ENCODE measurements at places on chromosomes 2 and 18.

DNA sequence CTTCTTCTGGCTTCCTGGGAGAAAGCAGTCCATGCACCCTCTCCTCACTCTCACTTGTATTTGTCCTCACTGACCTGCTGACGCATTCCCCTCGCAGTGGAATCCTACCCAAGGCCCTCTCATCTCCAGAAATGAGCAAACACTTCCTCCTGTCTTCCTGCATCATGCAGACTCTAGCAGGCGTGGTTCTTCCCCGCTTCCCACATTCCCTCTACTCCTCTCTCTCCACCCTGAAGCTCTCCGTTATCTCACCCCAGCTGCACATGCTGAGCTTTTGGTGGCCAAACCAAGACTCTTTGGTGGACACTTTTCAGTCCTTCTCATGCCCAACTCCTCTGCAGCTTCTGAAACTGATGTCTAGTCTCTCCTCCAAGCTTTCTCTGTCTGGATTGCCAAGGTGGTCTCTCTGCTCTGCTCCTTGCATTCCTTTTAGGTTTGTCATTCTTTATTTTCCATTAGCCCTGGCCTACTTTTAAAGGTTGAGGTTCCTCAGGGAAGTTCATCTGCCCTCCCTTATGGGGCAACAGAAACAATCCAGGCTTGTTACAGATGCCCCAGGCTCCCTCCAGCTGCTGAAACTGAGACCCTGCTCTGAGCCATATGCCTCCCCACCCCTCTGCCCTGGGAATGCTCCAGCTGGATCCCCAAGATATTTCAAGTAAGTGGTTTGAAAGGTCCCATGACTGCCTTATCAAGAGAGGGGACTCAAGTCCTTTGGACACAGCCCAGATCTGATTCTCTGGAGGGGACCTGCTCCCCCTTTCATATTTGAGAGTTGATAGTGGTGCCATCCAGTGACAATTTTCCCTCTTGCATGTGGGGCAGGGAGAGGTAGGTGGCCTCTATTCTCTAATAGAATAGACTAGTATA lies 835 bp upstream of the IL18RAP start:
- DNase-seq = no peak

DNA sequence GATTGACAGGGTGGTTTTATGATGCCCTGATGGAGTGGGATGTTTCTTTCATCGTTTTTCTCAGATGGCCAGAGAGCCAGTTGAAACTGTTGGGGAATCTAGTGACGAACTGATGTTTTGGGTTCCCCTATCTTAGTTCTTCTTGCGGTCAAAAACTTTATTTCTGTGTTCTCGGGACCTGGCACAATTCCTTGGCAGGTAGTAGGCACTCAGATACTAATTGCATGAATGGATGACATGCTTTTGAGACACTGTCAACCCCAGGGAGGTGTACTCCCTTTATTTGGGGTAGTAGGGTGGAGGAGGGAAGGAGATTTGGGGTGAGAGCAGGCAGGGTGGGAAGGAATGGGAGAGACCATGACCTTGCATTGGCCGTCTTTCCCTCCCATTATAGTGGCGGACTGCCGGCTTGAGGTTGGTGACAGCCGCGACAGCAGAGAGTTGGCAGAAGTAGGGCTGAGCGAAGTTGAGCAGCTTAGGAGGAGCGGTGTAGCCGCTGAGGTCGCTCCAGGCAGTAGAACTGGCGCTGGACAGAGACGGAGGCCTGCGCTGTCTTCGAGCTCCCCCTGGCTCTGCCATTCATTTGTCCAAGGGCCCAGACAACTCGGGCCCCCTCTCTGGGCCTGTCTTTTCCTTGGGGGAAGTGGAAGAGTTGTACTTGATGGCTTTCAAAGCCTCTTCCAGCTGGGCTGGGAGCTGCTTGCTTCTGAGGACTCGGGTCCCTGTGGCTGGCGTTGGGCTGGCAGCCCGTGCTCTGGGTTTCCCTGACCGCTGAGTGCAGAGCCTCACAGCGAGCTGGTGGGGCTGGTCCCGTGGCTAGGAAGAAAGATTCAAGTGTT lies 2.6 kb downstream of the TET3 start:
- DNase-seq = no peak

- no peak for DNase-seq
These were observed 6.4 kb upstream of the TNS1 start for GRCh38 chr2:218009231-218009630.

GRCh38 chr18:27595113-27595838 lies 410.2 kb upstream of the CHST9 start:
- no peak for DNase-seq

DNA sequence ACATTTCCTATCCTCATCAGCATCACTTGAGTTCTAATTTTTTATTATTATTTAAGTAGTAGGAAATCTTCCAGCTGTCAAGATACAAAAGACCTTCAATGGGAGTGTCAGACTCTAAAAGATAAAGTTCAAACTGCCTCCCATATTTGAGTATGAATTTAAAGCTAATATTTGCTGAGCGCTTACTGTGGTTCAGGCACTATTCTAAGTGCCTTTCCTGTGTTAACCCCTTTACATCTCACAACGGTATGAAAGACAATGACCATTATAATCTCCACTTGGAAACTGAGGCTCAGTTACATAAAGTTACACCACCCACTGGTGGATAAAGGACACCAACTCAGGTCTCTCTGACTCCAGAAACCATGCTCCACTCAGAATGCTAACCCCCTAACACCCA lies 39.9 kb downstream of the RAB6C start:
- DNase-seq = no peak

All from skeletal muscle cell (primary cell).